AG09319 (cell line): ENCODE measurements at places on chromosomes 3 and 15.

DNA sequence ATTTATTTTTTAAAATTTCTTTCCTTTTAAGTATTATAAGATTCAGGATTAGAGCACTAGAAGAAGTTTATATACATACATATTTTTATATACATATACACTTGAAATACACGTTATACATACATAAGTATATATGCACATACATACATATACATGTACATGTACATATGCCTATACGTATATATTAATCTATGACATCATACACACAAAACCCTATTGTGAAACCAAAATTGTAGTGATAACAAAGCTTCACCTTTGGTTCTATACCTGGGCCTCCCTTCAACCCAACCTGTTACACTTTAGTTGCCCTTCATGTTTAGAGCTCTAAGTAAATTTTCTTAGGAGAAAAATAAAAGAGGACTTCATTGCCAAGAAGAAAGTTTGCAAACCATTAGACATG lies 17.0 kb downstream of the AADACL2 start:
- DNase-seq: no peak

DNA sequence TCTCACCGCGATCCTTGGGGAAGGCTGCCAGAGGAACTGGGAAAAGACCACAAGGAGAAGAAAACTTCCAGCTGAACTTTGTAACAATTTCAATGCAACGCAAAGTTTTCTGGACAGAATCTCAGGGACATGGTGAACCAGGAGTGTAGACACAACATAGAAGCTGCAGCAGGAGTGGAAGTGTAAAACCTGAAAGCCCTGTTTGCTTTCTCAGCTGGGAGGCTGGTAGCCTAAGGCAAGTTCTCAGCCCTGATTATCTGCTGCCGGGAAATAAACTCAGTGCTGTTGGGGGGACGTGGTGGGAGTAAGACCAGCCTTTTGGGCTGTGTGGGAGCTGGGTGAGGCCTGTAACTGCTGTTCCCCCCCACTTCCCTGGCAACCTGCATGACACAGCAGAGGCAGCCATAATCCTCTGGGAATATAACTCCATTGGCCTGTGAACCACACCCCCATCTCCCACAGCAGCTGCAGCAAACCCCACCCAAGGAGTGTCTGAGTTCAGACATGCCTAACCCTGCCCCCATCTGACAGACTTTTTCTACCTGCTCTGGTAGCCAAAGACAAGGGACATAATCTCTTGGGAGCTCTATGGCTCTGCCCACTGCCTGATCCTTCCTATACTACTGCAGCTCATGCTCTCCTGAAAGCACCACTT lies 106.7 kb downstream of the ZNF621 start:
- DNase-seq: no peak

DNA sequence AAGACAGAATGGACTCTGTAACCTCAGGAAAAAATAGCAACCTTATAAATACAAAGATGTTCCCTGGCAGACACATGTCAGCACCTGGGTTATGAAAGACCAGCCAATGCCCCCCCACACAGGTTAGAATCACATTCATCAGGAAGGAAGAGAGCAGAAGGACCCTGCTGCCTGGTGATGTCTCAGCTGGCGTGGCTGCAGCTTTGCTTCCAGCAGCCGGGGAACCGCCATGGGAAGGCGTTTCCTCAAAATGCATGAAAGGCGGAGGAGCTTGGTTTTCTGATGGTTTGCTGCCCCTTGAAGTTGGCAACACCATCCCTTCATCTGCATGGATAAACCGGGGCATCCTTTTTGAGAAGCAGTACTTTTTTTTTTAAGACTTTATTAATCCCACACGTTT lies 10.9 kb upstream of the NSMCE3 start:
- DNase-seq: no peak

DNA sequence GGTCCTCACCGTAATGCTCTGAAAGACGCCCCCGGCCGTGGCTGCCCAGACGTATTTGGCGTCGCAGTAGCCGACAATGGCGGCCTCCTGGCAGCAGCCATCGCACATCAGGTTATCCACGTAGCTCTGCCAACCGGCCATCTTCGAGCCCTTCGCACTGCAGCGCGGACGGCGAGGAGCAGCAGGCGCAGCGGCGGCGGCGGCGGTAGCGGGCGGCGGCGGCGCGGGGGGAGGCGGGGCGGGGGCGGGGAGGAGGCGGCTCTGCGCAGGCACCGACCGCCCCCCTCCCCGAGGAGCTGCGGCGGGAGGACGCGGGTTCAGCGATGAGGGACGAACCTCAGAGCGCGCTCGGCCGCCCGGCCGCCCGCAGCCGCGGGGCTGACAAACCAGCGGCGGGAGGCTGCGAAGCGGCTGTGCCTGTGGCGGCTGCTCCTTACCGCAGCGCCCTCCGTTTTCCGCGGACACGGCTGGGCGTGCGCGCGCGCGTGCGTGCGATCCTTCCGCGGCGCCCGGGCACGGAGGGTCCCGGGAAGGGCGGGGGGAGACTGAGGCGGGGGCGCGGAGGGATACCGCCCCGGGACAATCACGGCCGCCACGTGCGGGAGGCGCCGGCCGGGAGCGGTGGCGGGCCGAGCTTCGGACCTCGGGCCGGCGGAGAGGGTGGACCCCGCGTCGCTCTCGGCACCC lies at the start of gene PFN2:
TSS of gene PFN2 (minus strand) at position 180 of the 687 bp plus-strand sequence. CDS start at position 141, 39 bp downstream.
- peak; percentile 75 for DNase-seq

DNA sequence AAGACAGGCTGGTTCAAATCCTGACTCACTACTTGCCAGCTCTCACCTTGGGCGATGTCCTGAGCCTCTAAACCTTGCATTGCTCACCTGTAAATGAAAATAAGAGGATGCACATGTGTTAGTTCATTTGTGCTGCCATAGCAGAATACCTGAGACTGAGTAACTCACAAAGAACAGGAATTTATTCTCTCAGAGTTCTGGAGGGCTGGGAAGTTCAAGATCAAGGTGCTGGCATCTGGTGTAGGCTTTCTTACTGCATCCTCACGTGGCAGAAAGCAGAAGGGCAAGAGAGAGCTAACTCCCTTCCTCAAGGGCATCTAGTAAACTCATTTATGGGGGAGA lies 222.7 kb downstream of the MTHFS start:
- no peak for DNase-seq

- no peak for DNase-seq
Measured at GRCh38 chr15:72785432-72785831, 1.9 kb upstream of the ADPGK start.

GRCh38 chr15:25366058-25366457 lies 72.8 kb downstream of the UBE3A start:
- no peak for DNase-seq

GRCh38 chr3:99419116-99419515 lies 219.3 kb upstream of the COL8A1 start:
- DNase-seq: peak; percentile 40

GRCh38 chr3:123419181-123419849 lies 29.6 kb downstream of the ADCY5 start:
- DNase-seq: no peak

- peak; percentile 40 for DNase-seq
Measured at GRCh38 chr3:156150434-156151066, 30.2 kb downstream of the KCNAB1 start.

- no peak for DNase-seq
Measured at GRCh38 chr15:75058127-75058905, 34.9 kb downstream of the PPCDC start.

GRCh38 chr15:72176159-72176558 lies 21.4 kb downstream of the GRAMD2A start:
- DNase-seq: no peak

- no peak for DNase-seq
Measured at GRCh38 chr15:71143373-71144310, 28.4 kb downstream of the THSD4 start.

DNA sequence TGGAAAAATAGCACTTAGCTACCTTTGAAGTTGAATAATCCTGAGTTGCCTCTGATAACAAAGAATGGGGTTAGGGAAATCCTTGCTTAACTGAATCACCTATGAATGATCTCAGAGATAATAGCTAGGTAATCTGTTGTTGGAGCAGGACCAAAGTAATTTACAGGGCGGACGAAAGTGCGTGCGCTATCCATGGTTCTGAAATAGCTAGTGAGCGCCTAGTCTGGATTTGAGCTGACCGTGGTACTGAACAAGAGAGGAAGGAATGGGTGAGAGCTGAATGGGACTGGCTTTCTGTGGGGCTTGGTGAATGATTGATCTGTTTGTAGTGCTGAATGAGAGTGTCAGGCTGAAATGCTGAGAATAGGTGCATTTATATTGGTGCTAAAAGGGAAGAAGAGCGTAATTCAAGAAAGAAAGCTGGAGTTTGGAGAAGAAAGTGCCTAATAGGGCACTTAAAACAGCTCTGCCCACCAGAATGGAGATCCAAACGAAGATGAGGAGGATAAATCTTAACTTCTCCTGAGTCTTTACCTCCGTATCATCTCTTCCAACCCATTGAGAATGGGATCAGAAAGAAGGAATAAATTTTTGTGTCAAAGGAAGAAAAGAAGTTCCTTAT lies 10.1 kb downstream of the SCN10A start:
- DNase-seq: peak; percentile 28

- DNase-seq: no peak
Measured at GRCh38 chr3:77871436-77871835, 831.5 kb downstream of the ROBO2 start.

DNA sequence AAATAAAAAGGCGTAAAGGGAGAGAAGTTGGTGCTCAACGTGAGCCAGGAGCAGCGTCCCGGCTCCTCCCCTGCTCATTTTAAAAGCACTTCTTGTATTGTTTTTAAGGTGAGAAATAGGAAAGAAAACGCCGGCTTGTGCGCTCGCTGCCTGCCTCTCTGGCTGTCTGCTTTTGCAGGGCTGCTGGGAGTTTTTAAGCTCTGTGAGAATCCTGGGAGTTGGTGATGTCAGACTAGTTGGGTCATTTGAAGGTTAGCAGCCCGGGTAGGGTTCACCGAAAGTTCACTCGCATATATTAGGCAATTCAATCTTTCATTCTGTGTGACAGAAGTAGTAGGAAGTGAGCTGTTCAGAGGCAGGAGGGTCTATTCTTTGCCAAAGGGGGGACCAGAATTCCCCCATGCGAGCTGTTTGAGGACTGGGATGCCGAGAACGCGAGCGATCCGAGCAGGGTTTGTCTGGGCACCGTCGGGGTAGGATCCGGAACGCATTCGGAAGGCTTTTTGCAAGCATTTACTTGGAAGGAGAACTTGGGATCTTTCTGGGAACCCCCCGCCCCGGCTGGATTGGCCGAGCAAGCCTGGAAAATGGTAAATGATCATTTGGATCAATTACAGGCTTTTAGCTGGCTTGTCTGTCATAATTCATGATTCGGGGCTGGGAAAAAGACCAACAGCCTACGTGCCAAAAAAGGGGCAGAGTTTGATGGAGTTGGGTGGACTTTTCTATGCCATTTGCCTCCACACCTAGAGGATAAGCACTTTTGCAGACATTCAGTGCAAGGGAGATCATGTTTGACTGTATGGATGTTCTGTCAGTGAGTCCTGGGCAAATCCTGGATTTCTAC lies at the start of gene RARB:
TSS of gene RARB (plus strand) at position 322 of the 847 bp plus-strand sequence. CDS start at position 791, 469 bp downstream.
- DNase-seq: peak; percentile 66

- DNase-seq: no peak
Measured at GRCh38 chr15:81282911-81283310, 41.0 kb downstream of the STARD5 start.
